Fibroblast of skin of right quadriceps (primary cell): ENCODE measurements at places on chromosomes 7 and 10.

GRCh38 chr10:102835007-102835482 is 2.2 kb downstream of the CYP17A1 start:
- DNase-seq = peak; percentile 69

- no peak for DNase-seq
Measured at GRCh38 chr7:107870427-107871000, 20.5 kb upstream of the DLD start.

GRCh38 chr7:135117096-135117495 is 30.8 kb upstream of the TMEM140 start:
- DNase-seq = no peak

GRCh38 chr7:2273866-2274265 is 31.8 kb downstream of the NUDT1 start:
- no peak for DNase-seq

DNA sequence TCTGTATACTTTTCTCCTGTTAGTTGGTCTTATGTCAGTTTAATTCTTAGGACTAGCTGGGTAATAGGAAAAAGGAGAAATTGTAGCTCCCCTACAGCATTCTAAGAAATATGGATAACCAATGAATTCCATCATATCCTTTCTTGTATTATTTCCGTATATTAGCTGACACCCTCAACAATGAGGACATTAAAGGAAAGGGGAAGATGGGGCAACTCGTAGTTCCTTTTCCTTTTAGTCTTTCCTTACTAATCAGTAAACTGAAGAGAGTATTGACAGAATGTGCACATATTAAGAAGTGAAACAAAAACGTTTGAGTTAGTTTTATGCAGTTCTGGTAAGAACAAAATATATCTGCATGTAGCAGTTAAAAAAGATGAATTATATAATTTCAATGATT is 35.1 kb upstream of the C10orf67 start:
- DNase-seq = no peak

DNA sequence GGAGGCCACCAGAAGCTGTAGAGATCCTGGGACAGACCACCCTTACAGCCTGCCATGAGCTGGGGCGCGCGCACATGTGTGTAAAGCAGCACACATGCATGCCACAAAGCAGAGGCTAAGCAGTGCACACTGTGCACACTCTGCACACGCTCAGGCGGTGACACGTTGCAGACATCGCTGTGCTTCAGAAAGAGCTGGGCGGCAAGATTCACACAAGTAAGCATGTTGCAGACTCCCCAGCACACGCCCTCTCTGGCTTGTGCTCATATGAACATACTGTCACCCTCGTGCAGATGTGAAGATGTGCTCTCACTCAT is 478.9 kb downstream of the DNAJB6 start:
- DNase-seq = no peak

GRCh38 chr7:140300243-140301136 is 97.8 kb downstream of the SLC37A3 start:
- DNase-seq = no peak

GRCh38 chr7:85292908-85293576 is 106.2 kb upstream of the SEMA3D start:
- DNase-seq = no peak

- DNase-seq = no peak
Measured at GRCh38 chr10:97643441-97643985, 3.0 kb downstream of the PI4K2A start.

- DNase-seq = no peak
Measured at GRCh38 chr10:90302758-90303481, 554.9 kb downstream of the HTR7 start.

GRCh38 chr10:21533467-21534279 is at the start of gene MLLT10:
Gene MLLT10, plus strand, starts transcription at chr10:21534232. Its CDS starts 413 bp downstream, at chr10:21534645.
- DNase-seq = peak; percentile 98

DNA sequence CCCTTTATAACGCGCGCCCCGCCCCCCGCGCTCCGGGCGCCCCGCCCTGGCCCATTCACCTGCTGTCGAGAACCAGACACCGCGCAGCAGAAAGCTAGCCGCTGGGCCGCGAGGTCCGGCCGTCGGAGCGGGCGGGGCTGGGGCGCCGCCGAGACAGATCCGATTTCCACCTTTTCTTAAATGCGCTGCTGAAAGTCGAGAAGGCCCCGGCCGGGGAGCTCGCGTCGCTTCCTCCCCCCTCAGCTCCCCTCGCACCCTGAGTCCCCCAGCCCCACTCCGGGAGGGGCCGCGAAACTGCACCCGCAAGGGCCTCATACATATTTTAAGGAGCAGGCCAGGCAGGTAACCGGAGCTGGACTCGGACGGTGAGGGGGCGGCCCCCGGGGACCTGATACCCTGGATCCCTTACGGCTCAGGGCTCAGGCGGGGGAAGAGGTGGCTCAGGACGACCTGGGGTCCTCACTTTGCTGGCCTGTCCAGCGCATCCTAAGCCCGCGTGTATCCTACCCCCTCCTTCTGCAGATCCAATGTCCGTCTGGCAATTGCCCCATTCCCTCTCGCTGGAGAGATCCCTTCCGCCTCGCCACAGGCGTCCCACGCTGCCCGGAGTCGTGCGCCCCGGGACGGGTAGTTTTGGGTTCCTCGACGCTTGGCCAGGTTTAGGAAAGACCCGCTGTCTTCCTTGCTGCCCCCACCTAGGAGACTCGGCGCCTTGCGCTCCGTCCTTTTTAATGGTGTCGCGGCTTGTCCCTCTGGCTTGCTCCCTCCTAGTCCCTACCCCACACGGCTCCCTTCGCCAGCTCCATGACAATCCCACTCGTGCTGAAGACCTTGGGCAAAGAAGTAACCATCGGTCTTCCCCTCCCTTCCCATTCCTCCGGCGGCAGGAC is 170.6 kb downstream of the UBE2H start:
- no peak for DNase-seq

DNA sequence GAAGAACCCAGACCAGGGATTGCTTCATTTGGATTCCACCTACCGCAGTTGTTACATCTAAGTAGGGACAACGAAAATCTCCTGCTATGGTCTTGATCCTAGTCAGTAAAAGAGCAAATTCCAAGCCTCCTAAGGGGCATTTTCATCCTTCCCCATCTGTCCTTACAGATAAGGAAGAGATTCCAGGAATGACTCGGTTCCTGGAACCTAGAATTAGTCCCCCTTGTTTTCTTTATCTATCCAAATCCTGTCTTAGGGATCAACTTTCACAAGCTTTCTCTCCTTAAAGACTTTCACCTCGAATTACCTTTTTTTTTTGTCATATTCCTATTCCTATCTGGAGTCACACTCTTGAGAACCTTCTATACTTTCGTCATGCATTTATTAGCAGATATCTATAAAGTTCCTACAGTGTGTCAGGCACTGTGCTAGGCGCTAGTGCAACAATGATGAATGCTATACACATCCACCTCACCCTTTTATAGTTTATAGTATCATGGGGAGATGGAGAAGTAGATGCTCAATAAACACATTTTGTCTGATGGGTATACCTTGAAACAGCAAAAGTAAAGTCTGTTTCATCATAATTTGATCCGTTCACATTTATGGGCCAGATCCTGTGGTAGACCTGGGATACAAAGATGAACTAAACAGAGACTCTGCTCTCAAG is 39.2 kb downstream of the LAMB4 start:
- no peak for DNase-seq

- peak; percentile 80 for DNase-seq
Measured at GRCh38 chr7:47435889-47436312, 146.0 kb downstream of the TNS3 start.

- DNase-seq = no peak
Measured at GRCh38 chr7:732094-732541, 5.0 kb upstream of the PRKAR1B start.

DNA sequence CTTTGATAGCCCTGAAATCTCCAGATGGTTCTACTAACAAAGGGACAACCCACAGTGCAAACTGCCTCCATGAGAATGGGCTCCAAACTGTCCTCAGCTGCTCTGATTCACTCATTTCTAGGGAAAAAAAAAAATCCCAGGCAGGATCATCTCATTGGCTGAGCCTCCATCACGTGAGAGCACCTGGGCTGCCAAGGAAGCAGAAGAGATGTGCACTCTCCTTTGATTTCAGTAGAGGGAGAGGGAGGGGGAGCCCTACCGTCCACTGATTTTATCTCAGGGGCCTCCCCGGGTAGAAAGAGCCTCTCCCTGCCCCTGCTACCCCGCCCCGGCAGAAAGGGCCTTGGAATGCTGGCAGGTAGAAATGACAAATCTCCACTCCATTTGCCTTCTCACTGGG is 725.4 kb downstream of the PHTF2 start:
- DNase-seq = no peak

- no peak for DNase-seq
Measured at GRCh38 chr10:32253276-32253675, 93.7 kb downstream of the EPC1 start.

DNA sequence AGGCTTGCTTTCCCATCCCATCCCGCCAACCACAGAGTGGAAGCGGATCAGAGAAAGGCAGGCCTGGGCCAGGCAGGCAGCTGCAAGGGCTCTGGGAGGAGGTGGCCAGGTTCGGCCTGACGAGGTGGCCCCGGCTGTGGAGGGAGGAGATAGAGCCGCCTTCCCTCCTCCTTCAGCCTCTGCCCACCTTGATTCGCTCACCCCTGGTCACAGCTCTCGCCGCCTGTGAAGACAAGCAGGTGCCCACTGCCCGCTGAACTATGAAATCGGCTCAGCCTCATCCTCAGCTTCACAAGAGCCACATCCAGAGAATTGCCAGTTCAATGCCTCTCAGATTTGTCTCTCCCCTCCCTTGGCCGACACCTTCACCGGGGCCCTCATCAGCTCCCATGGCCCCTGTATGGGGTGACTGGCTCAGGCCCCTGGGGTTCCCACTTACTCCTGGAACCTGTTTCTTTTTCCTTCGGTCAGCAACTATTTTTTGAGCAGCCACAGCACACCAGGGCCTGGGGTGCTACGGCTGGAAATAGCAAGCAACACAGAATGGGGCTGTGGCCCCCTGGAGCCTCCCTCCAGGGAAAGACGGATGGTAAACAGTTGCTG is 80.0 kb upstream of the CHST15 start:
- DNase-seq = no peak

DNA sequence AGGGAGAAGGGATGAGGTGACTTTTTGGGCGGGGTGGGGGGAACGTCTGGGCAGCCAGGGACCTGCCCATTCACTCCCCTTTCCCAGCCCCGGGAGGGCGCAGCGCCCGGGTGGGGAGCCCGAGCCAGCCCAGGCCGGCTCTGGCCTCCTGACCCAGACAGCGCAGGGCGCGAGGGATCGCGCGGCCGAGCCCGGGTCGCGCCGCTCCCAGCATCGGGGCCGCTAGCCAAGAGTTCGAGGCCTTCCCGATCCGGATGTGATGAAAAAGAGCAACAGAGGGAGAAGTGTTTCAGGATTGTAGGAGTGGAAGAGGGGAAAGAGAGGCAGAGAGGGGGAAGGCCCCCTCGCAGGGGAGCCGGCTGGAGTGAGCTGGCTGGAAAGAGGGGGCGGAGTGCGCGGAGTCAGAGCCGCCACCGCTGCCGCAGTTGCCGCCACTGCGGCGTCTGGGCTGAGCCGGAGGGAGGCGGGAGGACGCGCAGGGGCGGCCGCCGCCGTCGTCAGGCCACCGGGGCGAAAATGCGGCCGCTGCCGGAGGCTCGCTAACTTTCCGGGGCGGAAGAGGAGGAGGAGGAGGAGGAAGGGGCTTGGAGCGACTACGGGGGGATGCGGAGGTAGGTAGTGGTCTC is at the start of gene MDFIC:
MDFIC (plus strand) TSS at position 69 of the 626 bp plus-strand sequence. CDS start 940 bp downstream, outside the sequence.
- DNase-seq = peak; percentile 73

DNA sequence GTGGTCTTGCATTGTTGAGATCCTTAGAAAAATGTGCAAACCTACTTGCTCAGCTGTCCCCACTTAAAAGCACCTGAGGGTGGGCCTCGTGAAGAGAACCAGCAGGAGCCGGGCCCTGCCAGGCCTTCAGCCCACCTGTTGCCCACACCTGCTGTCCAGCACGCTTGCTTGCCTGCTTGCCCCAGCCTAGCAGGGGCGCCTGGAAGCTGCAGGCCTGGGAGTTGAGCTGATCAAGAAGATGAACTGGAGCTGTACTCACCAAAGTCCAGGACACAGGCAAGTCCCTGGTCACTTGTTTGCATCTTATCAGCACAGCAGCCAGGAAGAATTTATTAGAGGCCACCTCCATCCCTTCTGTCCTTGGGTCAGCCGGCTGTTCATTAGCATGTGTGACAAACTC is 23.2 kb downstream of the CYP26A1 start:
- no peak for DNase-seq

DNA sequence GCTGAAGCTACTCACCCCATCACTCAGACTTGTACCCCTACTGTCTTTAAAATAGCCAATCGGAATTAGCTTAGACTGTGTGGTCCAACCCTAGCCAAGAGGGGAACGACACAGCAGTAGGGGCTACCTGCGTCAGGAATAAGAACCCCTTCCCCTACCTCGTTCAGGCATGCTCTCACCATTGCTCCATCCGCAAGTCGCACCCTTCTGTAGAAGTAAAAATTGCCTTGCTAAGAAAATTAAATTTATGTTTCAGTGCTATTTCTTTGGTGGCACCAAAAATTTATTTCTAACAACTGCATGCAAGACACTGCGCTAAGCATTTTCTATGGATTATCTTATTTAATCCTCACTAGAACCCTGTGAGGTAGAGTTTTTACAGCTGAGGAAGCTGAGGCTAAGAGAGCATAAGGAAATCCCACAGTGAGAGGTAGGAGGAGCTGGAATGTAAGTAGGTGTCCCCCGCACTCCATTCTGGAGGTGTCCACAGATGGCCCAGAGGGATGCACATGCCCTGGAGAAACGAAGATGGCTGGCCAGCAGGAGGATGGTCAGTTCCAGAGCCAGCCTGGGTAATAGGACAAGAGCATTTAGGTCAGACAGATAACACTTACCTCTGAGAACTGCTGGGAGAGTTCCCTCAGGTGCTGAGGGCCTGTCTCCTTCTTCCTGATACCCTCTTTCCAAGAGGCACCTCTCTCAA is 15.3 kb upstream of the CACUL1 start:
- DNase-seq = no peak

- DNase-seq = no peak
Measured at GRCh38 chr7:99992330-99993038, 16.7 kb upstream of the AZGP1 start.

GRCh38 chr10:34407324-34407805 is 407.7 kb downstream of the PARD3 start:
- peak; percentile 66 for DNase-seq
